Glomerular endothelial cell (primary cell): ENCODE measurements at places on chromosomes 1 and 21. TPM values are rescaled to one million over a fixed set of nuclear protein-coding genes. Genes with fewer than 3 reads are reported as not detected.

KCND3 gene
- not detected in 2 replicates for total RNA-seq

CLCNKB gene
- total RNA-seq, result not detected in 2 replicates

SLAMF1 gene
- not detected in 2 replicates for total RNA-seq

KIRREL1 gene
- 60.3 and 86.7 TPM in 2 replicates for total RNA-seq

OMA1 gene
- total RNA-seq, result 8.9 and 9.3 TPM in 2 replicates

DYNLT4 gene
- 0.29 and 1.4 TPM in 2 replicates for total RNA-seq

TRIM67 gene
- total RNA-seq, result 0.29 and 0.58 TPM in 2 replicates

PRAMEF8 gene
- total RNA-seq, result not detected in 2 replicates

DNM3 gene
- 1.0 and 3.4 TPM in 2 replicates for total RNA-seq

CD5L gene
- not detected in 2 replicates for total RNA-seq

CDA gene
- 0.92 and 3.4 TPM in 2 replicates for total RNA-seq

CFHR5 gene
- not detected in 2 replicates for total RNA-seq

TDRD10 gene
- total RNA-seq, result 1.6 and 4.3 TPM in 2 replicates

RAB25 gene
- not detected in 2 replicates for total RNA-seq

LINGO4 gene
- total RNA-seq, result not detected in 2 replicates

OTUD7B gene
- 11.3 and 14.3 TPM in 2 replicates for total RNA-seq

PTAFR gene
- total RNA-seq, result not detected in 2 replicates

OR2G6 gene
- total RNA-seq, result not detected in 2 replicates

CACNA1E gene
- not detected in 2 replicates for total RNA-seq

HMGCL gene
- 40.4 and 66.4 TPM in 2 replicates for total RNA-seq

KANK4 gene
- total RNA-seq, result not detected in 2 replicates

STUM gene
- total RNA-seq, result under 0.01 and 0.35 TPM in 2 replicates

OR2L13 gene
- not detected in 2 replicates for total RNA-seq

CHIA gene
- total RNA-seq, result not detected in 2 replicates

CD2 gene
- total RNA-seq, result not detected in 2 replicates

CCT8 gene
- 171 and 188 TPM in 2 replicates for total RNA-seq

PRR9 gene
- total RNA-seq, result not detected in 2 replicates

CNST gene
- 8.2 and 13.7 TPM in 2 replicates for total RNA-seq

RBM11 gene
- not detected in 2 replicates for total RNA-seq

FCAMR gene
- not detected in 2 replicates for total RNA-seq

LCE3D gene
- total RNA-seq, result not detected in 2 replicates

C1QA gene
- not detected in 2 replicates for total RNA-seq

CELF3 gene
- total RNA-seq, result not detected in 2 replicates

KIAA1614 gene
- 3.4 and 5.1 TPM in 2 replicates for total RNA-seq

LMNA gene
- total RNA-seq, result 588 and 767 TPM in 2 replicates

C8A gene
- not detected in 2 replicates for total RNA-seq

SYT2 gene
- total RNA-seq, result not detected in 2 replicates

MYOC gene
- 0.29 TPM in 1 of 2 replicates, not detected in the other for total RNA-seq

UBASH3A gene
- total RNA-seq, result not detected in 2 replicates

ANXA9 gene
- total RNA-seq, result 0.19 TPM in 1 of 2 replicates, not detected in the other

SPRR2E gene
- total RNA-seq, result not detected in 2 replicates
